ENCODE measurements at places on chromosomes 3 and 15.
A peak's percentile ranks its signal among the peaks of the same experiment; 100 is the strongest.

GRCh38 chr3:189094539-189094938 lies 77.2 kb upstream of the TPRG1 start:
- DNase-seq = no peak

DNA sequence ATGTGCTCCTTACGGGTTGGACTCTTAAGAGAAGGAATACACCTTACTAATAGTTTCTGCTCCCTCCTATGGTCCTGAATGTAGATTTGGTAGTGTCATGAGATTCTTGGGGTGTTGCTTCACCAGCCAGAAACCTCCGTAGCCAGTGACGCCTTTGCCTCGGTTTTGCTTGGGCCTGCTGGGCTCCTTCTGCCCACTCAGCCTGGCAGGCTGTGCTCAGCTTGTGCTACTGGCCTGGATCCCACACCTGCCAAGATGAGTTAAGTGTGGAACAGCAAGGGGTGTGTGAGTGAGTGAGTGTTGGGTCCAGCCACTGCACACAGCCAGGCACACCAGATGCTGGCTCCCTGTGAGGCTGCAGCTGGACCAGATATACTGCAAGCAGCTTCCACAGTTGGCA lies 560.1 kb downstream of the NLGN1 start:
- no peak for DNase-seq

DNA sequence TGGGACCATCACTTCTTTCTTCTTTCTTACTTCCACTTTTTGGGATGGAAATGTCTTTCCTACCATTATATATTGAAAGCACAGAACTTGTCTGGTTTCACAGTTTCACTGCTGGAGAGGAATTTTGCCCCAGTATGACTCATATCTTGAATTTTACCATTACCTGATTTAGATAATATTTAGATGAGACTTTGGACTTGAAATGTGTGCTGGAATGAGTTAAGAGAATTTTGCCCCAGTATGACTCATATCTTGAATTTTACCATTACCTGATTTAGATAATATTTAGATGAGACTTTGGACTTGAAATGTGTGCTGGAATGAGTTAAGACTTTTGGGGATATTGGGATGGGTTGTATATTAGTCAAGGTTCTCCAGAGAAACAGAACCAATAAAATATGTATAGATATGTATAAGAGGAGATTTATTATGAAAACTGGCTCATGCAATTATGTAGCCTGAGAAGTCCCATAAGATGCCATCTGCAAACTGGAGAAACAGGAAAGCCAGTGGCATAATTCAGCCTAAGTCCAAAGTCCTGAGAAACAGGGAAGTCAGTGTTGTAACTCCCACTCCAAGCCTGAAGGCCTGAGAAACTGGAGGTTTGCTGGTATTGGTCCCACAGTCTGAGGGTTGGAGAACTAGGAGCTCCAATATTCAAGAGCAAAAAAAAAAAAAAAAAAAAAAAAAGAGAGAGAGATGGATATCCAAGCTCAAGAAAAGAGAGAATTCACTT lies 1029.2 kb downstream of the EPHA3 start:
- no peak for DNase-seq

GRCh38 chr15:87761736-87762509 lies 494.6 kb downstream of the NTRK3 start:
- DNase-seq = no peak

DNA sequence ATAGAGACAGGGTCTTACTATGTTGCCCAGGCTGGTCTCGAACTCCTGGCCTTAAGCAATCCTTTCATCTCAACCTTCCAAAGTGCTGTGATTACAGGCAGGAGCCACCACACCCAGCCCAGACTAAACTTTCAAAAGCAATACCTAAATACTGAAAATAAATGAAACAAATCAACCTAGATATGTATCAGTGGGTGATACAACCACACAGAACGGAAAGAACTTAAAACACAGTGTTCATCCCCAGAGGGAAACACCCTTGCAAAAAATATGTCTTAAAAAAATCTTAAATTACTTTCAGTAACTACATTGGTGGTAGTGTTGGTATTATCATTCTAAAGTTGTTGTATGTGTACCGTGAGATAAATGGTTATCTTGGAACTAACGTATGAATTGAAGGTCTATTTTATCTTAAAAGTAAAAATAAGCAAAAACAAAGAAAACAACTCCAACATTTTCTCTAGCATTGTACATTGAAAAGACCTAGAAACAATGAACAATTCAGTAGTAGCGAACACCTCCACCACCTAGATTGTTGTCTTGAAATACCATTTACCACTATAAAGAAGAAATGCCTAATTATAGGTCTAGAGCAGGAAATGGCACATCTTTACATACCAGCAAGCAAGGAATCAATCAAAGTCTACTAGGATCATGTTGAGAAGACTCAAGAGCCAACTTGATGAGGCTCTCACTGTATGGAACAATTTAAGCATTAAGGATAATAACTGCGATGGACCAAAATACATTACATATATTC lies 24.7 kb downstream of the SLTM start:
- DNase-seq = no peak

DNA sequence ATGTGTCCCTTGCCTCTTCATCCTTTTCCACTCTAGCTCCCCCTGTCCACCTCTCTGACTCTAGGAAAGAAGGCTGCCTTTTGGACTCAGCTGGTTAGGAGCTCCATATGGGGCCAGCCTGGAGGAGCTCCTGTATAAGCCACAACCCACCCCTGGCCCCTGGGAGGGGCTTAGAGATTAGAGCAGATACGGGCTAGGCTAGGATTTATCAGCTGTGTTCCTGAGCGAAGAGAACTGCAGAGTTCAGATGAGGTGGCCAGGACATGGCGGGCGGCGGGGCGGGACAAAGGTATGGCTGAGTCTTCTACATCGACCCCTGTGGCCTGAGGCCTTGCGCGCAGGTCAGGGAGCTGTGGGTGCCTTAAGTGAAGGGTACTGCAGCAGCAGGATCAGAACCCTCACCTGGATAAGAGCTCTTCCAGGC lies 7.9 kb downstream of the NBEAL2 start:
- DNase-seq = no peak

DNA sequence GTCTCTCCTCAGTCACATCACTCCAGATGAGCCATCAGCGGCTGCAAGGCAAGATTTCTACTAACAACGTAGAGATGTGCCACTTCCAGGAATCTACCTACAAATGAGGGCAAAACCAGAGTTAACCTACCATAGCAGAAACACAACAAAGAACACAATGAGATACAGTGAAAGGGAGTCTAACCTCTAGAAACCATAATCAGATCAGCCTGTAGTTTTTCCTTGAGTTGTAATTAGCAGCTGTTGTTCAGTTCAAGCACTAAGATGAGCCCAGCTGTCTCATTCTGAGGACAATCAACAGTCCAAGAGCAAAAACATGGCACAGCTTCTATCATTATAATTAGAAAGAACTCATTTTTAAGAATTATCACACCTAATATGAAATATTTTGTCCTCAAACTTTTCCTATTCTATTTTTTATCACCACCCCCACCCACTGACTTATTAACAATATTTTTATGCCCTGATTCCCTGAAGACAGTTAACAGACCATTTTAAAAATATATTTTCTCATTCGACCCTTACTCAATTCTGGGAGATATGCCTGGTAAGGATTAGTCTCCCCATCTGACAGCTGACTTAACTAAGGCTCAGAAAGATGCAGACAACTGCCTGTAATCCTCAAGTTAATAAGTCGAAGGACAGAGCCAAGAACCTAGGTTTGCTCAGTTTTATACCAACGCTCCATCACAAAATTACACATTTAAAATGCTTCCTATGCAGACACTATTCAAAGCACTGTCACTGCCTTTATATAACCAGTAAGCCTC lies 50.1 kb downstream of the MAGI1 start:
- DNase-seq = no peak

DNA sequence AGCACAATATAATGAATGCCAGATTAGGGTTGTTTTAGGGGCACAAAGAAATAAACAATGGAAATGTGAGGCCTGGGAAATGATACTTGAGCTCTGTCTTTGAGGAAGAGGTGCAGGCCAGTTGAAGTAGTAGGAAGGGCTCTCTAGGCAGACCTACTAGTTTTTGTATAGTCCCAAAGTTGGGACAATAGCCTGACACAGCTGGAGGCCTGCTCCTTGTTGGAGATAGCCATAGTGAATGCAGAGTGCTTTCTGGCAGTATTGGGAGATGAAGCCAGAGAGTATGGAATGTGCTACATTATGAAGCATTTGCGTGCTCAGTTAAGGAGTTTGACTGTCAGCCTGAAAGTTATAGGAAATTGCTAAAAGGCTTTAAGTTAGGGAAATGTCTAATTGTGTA lies 251.2 kb upstream of the ZPLD1 start:
- no peak for DNase-seq

DNA sequence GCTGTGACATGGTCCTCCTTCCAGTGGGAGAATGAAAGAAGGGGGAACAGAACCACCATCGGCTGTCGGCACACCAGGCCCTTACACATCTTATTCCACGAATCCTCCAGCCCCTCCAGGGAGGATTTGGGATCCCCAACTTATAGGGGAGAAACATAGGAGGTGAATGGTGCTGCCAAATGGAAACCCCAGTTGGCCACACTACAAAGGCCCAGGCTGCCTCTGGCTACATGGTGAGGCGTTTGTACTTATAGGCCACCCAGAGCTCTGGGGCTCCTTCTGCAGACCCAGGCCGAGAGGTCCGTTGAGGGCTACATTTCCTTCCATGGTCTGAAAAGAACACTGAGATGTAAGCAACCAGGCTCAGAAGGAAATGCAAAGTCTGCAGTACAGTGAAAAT lies 12.0 kb downstream of the AMOTL2 start:
- no peak for DNase-seq

- DNase-seq = no peak
These were observed 38.0 kb downstream of the CADPS start for GRCh38 chr3:62837145-62837787.

- no peak for DNase-seq
These were observed 10.9 kb downstream of the TRIP4 start for GRCh38 chr15:64398575-64398974.

GRCh38 chr3:170811928-170812591 lies 57.9 kb downstream of the RPL22L1 start:
- DNase-seq = peak; percentile 73

- peak; percentile 5 for DNase-seq
These were observed 392.0 kb upstream of the RORA start for GRCh38 chr15:61621146-61621545.

- DNase-seq = no peak
These were observed 103.9 kb downstream of the SUCLG2 start for GRCh38 chr3:67550541-67550940.

DNA sequence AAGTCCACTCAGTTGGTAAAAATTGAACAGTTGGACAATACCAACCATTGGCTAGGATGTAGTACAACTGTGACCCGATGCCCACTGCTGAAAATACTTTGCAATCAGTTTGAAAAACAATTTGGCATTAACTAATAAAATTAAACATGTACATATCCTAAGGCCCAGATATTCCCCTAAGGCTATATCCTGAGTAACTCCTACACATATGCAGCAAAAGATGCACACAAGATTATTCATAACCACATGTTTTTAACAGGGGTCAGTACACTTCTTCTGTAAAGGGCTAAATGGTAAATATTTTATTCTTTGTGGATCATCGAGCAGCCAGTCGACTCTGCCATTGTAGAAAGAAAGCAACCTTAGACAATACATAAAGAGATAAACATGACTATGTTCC lies 116.3 kb downstream of the MEX3B start:
- no peak for DNase-seq

GRCh38 chr3:113148284-113148683 lies 63.1 kb upstream of the BOC start:
- DNase-seq = no peak

DNA sequence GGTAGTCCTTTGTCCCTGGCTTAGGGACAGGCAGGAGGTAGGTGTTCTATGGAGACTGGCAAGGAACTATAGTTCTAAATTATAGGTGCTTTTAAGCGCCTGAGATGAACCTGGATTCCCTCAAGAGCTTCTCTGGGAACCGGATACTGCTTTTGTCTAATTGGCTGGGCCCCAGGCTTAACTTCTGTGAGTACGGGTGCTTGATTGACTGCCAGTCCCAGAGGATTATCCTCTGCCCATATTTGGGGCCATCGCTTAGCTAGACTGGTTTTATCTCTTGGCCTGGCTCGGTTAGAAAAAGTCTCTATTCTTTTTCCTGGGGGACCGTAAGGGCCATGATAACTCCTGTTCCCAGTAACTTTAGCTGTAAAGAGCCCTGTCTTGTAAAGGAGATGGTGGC lies 339.1 kb downstream of the KCNH8 start:
- no peak for DNase-seq

GRCh38 chr3:105322570-105323273 lies 44.0 kb upstream of the ALCAM start:
- no peak for DNase-seq

GRCh38 chr3:146181216-146181615 lies 20.2 kb upstream of the PLOD2 start:
- DNase-seq = no peak

GRCh38 chr15:31261266-31262142 lies 65.1 kb upstream of the KLF13 start:
- no peak for DNase-seq

DNA sequence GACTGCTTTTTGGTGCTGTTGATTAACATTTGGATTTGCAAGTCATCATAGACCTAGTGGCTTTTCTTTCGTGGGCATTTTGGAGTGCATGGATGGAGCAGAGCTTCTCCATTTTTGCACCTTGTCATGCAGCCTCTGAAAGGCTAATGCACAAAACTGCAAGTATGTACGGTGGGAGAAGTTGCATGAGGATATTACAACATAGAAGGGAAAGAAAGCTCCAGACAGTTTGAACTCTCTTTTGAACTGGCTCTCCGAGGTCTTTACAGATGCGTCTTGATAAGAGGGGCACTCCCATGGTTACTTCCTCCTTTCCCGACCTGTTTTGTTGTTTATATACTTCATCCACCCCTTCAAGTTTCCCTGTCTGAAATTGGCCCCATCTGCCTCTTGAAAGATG lies 147.1 kb upstream of the GBE1 start:
- no peak for DNase-seq

- DNase-seq = no peak
These were observed 117.0 kb downstream of the FOXP1 start for GRCh38 chr3:71466483-71466882.

DNA sequence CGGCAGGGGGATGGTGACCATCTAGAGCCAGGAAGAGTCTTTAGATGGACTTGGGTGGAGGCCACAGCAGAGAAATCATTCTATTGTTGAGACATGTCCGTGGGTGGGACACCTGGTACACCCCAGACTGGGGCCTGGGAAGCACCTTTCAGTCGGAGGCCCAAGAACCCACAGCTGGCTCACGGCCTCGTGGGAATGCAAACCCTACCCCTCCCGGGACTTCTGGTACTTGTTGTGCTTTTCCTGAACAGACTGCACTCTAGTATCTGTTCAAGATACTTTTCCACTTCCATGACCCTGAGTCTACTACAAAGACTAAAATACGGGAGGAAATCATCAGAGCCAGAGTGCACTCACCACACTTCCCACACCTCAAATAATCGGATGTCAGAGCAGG lies 60.7 kb downstream of the BDH1 start:
- DNase-seq = no peak

GRCh38 chr3:9970020-9970652 lies 16.5 kb downstream of the EMC3 start:
- DNase-seq = no peak

GRCh38 chr3:52253314-52254304 lies 8.1 kb downstream of the PPM1M start:
- DNase-seq = peak; percentile 84

GRCh38 chr15:70815604-70816003 lies 38.4 kb downstream of the LARP6 start:
- no peak for DNase-seq

- peak; percentile 41 for DNase-seq
These were observed 237.2 kb downstream of the MBNL1 start for GRCh38 chr3:152505926-152506325.

GRCh38 chr3:5423523-5423922 lies 236.0 kb downstream of the EDEM1 start:
- no peak for DNase-seq
